PC-9 (cell line): ENCODE measurements at places on chromosomes 1 and 21. TPM values are rescaled to one million over a fixed set of nuclear protein-coding genes. Genes with fewer than 3 reads are reported as not detected.

DNA sequence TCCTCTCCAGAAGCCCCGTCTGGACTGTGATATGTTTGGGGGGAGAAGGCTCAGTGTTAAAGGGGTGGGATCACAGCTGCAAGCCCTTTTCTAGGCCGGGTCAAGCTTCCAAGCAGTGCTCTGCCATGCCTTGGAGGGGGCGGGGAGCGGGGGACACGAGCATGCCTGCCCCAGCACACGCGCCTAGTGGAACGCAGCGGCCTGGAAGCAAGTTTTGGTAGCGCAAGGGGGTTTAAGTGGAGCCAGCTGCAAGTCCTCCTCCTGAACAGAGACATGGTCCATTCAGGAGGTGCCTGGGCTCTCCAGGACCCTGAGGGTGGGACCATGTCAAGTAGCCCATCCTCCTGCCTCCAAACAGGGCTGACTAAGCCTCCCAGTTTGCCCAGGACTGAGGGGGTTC, 112.2 kb downstream of the CASZ1 start:
- DNase-seq = no peak

DNA sequence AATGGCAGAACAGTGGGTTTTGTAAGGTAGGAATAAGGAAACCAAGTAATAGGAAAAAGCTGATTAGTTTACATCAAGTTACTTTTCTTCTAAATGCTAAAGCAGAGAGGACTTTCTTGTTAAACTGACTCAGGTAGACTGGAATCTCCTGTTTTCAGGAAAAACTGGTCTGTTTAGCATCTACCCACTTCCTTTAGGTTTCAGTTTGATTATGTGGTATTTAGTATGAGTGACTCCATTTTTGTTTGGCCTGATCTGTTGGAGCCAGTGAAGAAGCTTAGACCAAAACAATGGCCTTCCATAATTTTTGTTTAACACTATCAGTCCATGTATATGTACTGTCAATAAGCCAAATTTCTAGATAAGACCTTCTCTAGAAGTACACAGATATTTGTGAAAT, 88.4 kb downstream of the EPB41 start:
- no peak for DNase-seq

GRCh38 chr1:109248797-109249629, at the start of gene CELSR2:
CELSR2 (plus strand) TSS chr1:109249539; CDS start chr1:109250080, 541 bp downstream.
- peak; percentile 69 for DNase-seq

The OXCT2 gene
- 1.3 and 1.6 TPM in 2 replicates for total RNA-seq

The YTHDF2 gene
- total RNA-seq = 46.4 and 63.4 TPM in 2 replicates

DNA sequence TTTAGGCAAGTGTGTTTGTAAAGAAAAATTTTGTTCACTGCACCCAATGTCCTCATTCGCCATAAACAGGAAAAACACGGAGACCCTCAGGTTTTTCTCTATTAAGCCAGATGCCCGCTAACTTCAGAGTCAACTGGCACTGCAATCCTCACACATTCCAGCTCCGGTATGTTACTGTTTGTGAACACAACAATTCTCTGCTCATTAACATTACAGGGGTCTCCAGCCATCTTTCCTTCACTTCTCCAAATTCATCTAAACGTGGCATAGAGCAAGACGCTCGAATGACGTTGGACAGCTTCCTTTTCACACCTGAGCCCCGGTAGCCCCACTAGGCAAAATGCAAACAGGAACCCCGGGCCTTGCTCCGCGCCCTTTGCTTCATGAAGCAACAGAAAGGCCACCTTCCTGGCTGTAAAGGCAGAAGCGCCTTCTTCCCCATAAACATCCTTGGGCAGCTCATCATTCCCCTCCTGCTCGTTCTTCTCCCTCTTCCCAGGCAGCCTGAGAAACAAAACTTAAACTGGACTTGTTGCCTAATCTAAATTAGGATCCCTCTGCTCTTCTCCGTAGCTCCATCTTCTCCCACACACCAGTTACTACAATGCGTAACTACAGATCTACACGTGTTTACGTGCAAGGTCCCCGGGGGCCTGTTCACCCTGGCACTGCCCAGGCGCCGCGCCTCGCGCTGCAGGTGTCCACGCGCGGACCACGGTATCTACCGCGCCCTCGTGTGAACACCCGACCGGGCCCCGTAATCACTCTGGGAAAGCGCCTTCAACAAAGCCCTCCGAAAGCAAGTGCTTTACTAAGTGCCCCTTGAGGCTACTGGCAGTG, 1.2 kb downstream of the LBR start:
- DNase-seq = peak; percentile 27

GRCh38 chr1:172746091-172746949, 87.4 kb downstream of the FASLG start:
- DNase-seq = peak; percentile 44

DNA sequence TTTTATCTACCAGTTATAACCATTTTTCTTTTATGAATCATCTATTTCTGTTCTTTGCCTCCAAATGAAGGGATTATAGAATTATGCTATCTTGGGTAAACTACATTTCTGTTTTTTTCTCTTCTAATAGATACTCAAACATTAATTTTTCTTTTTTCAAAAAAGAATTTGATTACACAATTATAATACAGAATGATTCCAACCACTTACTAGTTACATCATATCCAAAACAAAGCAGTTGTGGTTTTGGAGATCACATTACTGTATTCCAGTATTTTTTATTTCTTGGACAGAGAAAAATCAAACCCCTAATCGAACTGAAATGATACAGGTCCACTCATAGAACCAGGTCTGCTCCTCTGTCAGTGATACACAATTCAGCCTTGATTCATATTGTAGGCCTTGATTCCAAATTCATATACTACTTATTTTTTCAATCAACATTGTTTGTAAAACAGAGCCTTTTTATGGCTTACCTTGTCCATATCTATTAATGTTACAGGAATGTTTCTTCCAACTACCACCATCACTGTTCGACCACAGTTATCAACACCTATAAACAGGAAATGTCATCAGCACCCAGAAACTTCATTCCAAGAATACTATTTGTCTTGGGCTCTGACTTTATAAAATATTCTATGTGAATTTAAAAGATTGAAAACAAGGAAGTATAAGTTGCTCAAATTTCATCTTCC, 43.2 kb downstream of the GDAP2 start:
- no peak for DNase-seq
